ENCODE measurements at places on chromosomes 5 and 9.

- DNase-seq: no peak
Measured at GRCh38 chr5:68679041-68679440, 414.8 kb upstream of the SLC30A5 start.

GRCh38 chr9:136803551-136804508 is 3.9 kb upstream of the RABL6 start:
- DNase-seq: no peak

DNA sequence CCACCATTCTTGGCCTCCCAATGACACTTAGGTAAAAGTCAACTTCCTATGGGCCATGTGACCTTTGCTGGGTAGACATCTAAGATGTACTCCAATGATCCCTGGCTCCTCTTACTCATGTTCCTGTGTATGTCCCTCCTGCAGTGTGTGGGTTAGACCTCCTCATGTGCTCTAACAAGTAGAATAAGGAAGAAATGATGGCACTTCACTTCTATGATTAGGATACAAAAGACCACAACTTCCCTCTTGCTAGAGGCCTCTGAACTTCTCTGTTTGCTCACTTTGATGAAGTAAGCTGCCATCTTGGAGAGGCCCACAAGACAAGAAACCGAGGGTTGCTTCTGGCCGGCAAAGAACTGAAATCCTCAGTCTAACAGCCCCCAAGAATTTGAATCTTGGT is 131.8 kb downstream of the TAF11L14 start:
- DNase-seq: no peak

DNA sequence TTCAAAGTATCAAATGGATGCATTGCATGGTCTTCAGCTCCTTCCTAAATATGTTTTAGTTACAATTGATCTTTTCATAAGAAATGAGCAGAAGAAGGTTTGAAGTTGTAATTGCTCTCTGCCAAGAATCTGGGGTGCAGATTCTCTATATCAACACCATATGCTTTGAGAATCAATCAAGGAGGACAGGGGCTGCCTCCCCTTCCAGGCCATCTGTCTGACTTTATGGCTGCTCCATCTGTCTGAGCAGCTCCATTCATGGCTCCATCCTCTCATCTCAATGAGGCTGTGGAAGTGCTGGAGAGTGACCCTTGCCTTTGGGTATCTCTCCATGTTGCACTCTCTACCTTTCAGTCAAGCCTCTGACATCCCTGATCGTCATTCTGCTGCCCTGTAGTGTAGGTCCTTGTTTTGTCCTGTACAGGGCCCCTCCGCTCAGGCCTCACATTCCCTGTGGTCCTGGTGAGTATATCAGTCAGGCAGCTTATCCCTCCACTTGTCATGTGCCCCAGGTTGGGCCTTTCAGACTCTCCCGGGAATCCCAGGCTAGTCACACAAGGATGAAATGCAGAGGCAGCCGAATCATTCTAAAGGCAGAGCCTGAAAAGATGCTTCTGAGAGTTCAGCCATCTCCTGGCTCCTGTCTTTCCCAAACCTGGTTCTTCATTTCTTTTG is 14.0 kb upstream of the SV2C start:
- no peak for DNase-seq

DNA sequence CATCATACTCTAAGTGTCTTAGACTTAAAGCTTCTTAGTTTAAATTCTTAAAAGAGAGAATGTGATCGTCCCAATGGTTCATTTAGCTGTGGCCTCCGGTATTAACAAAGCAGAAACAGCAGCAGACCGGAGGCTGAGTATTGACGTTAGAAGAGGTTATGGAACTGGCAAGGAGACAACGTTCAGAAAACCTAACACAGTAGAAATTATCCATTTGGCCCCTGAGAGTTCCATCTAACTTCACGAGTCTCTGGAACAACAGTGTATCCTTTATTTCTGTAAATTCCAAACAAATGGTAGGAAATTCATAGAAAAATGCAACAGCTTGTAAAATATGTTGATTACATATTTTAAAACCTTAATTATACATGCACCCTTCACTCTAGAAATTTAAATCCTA is 107.3 kb upstream of the PTGER4 start:
- no peak for DNase-seq

DNA sequence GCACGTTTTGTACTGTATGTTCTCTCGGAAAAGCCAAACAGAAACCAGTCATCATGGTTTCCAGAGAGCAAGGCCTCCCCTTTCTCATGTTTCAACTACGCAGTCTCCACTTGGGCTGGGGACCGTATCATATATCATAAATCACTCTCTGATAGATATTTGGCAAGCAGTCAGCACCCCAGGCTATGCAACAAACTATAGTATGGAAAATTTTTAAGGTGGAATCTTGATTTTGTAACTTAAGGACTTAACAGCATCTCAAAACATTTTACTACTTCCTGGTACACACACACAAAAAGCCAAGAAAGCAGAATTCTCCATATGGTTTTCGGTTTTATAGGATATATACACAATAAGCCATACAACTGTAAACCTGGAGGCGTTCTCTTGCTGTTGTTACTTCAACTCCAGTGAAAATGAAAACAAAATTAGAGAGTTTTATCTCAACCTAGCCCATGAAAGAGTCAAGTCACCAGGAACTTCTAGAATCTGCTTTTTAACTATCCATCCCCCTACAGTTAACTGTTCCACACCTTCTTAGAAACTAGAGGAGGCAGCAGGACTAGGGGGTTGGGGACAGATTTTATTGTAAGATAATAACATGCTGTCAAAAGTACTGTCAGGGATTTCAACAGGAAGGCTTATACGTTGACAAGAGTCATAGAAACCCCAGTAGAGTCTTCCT is 283.4 kb downstream of the NFIB start:
- no peak for DNase-seq

DNA sequence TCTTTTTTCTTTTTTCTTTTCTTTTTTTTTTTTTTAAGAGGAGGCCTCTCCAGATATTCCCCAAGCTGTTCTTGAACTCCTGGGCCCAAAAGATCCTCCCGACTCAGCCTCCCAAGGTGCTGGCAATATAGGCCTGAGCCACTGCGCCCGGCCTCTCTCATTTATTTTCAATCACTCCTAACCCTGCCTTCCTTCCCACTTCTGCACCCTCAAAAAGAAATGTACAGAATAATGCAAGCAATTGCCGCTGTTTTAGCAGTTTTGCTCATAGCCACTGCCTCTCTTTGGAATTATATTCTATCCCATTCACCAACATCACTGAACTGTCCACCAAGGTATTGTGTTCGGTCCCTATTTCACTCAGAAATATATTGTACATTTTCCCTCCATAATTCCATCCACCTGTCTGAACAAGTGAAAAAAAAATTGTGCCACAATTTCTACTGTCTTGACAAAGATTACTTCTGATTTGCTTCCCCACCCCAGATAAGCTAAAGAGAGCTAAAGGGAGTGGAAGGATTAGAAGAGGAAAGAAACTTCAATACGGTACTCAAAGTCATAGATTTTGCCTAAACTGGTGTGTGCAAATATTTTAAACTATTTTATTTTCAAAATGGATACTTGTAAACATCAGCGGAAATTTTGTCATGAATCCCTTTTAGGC is 1.9 kb downstream of the FNBP1 start:
- DNase-seq: no peak

DNA sequence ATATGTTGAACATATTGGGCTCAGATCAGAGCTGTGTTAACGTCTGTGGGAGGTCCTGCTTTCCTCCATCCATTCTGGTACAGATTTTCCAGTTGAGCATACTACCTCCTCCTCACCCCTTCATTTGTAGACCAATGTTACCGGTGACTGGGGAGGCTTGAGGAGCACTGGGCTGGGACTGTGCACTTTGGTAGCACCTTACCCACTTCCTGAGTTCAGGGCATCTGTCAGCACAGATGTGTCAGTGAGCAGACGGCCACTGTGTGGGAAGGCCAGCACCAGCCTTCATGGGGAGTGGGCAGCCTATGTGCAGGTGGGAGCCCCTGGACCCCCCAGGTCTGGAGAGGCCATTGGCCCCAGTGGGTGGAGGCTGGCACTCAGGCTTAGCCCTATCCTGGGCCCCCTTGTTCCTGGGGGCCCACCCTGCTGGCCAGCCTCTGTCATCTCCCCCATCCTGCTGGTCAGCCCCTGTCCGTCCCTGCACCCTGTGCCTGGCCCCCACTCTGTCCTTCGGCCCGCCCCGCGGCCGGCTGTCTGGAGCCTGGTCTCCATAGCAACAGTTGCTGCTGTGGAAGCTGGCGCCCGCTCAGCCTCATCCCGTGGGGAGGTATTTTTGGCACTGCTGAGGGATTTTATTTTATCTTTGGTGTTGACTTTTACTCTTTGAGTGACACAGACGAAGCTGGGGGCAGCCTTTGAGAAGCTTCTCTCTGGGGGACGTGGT is 21.3 kb downstream of the WNK2 start:
- no peak for DNase-seq

- DNase-seq: no peak
Measured at GRCh38 chr5:73311291-73312110, 137.1 kb downstream of the FOXD1 start.

DNA sequence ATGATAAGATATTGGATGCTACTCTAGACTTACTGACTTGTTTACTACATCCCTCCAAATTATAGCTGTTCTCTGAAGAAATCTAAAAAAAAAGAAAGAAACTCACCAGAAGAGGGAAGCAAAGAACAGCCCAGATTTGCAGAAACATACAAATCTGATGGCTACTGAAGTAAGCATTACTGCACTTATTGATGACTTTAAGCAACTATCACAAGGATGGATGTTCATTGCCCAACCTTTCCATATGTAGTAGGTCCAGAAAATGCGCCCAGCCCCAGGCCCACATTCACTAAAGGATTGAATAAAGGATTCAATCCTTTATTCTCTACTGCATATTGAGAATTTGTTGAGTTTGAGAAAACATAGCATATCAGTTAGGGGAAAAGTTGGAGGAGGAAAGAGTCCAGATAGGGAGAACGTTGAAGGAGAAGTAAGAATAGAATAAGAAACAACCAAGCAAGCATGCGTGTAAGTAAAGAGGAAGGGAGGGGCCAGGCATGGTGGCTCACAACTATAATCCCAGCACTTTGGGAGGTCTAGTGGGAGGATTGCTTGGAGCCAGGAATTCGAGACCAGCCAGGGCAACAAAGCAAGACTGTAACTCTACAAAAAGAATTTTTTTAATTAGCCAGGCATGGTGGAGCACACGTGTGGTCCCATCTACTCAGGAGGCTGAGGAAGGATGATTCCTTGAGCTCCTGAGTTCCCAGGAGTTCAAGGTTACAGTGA is 33.8 kb upstream of the DTWD2 start:
- no peak for DNase-seq

GRCh38 chr5:120151181-120151580 is 312.9 kb upstream of the PRR16 start:
- no peak for DNase-seq

- DNase-seq: no peak
Measured at GRCh38 chr9:133505901-133506652, 18.7 kb downstream of the MYMK start.

DNA sequence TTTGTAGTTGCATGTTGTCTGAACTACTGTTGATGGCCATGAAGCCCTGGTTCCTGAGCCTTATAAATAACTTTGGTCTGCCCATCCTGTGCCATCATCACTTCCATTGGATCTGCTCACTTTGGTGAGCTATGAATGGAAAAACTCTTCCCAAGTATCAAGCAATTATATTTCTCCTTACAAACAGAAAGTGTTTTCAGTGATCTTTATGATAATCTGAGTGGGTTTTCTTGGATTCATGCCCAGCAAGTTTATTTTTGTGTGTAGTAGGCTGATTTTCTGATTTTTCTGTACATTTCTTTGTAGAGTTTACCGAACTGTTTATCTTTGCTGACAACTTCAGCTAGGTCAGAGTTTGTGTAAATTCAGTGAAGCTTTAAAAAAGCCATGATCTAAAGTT is 31.0 kb downstream of the CAMK4 start:
- no peak for DNase-seq

GRCh38 chr5:56986626-56986947 is 34.7 kb upstream of the MIER3 start:
- DNase-seq: no peak

GRCh38 chr9:136808806-136809158 is 1.0 kb downstream of the RABL6 start:
- DNase-seq: no peak

- no peak for DNase-seq
Measured at GRCh38 chr9:69822116-69822750, 1.6 kb downstream of the CFAP95 start.

DNA sequence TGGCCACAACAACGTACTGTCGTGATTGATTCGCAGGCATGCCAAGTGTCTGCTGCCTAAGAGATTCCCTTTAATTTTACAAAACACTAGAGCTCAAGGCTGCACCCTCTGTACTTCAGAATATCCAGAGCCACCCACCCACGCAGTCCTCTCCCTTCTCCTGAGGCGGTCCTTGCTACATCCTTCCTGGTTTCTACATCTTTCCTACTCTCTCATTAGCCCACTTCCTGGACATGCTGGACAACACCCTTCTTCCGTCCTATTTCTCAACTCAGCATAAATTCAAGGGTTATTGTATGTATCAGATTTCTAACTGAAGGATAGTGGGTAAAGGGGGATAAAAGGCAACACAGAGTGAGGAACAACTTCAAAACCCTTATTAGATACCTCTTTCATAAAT is 148.4 kb upstream of the MAP3K1 start:
- DNase-seq: no peak

GRCh38 chr5:113612060-113612496 is 98.6 kb downstream of the YTHDC2 start:
- DNase-seq: no peak

DNA sequence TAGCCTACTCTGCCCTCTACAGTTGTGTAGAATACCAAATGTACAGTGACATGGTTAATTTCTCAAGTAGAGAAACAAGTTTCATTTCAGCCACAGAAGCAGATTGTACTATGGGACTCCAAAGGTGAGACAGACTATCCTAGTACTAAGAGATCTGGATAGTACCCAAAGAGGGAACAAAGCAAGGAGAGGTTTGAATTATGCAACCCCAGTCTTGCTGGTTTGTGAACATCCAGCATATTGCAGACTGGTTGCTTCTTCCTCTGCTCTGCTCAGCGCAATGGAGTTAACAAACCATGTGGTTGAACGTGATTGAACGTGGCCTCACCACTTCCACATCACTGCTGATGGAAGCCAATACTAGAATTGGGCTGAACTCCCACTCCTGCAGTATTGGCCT is 43.3 kb upstream of the ALDOB start:
- no peak for DNase-seq

GRCh38 chr9:107734256-107735013 is 244.9 kb upstream of the KLF4 start:
- DNase-seq: no peak

- no peak for DNase-seq
Measured at GRCh38 chr9:78972303-78972999, 599.3 kb upstream of the TLE4 start.

GRCh38 chr5:54844905-54845566 is 140.4 kb downstream of the ESM1 start:
- DNase-seq: no peak

GRCh38 chr5:33049842-33050241 is 338.7 kb downstream of the NPR3 start:
- DNase-seq: no peak

GRCh38 chr9:37398464-37399025 is 24.0 kb upstream of the GRHPR start:
- no peak for DNase-seq
